ENCODE measurements at places on chromosomes 3 and 15. TPM values are rescaled to one million over a fixed set of nuclear protein-coding genes. Genes with fewer than 3 reads are reported as not detected.

GRAMD1C gene
- 11.6 TPM for total RNA-seq

BFSP2 gene
- not detected for total RNA-seq

GATA2 gene
- total RNA-seq, result 2.0 TPM

GPR176 gene
- total RNA-seq, result 12.6 TPM

RTP1 gene
- total RNA-seq, result 0.27 TPM

DNA sequence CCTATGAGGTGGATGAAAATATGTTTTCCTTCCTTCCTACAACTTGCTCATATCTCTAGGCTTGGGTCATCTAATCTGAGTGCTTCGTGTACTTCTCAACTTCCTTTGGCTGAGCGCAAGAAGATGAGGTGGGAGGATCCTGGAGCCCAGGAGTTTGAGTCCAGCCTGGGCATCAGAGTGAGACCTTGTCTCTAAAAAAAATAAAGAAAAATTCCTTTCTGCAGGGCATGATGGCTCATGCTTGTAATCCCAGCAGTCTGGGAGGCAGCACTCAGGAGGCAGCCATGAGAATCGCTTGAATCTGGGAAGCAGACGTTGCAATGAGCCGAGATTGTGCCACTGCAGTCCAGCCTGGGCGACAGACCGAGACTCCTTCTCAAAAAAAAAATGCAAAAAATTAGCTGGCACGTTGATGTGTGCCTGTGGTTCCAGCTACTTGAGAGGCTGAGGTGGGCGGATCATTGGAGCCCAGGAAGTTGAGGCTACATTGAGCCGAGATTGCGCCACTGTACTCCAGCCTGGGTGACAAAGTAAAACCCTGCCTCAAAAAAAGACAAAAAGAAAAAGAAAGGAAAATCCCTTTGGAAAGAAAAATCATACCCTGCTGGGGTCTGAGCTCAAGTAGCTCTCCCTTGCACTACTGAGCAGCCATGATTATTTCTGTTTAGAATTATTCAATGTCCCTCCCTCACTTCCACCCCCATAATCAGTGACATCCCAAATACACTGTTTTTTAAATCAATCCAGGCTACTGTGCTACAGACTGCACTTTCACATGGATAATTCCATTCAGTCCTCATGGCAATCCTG, 28.0 kb upstream of the RAB11A start:
- DNase-seq, result no peak

GRCh38 chr3:5305684-5305989, 118.1 kb downstream of the EDEM1 start:
- no peak for DNase-seq

GRCh38 chr3:170355738-170356595, 1.5 kb upstream of the SKIL start:
- peak; percentile 46 for DNase-seq

DNA sequence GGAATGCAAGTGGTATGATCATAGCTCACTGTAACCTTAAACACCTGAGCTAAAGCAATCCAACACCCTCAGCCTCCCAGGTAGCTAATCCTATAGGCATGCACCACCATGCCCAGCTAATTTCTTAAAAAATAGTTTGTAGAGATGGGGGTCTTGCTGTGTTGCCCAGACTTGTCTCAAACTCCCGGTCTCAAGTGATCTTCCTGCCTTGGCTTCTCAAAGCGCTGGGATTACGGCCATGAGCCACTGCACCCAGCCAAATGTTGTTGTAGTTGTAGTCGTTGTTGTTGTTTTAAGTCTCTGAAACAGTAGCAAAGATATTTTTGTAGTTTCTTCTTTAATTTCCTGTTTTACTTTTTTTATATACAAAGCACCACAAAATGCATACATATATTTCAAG, 616.6 kb downstream of the NAALADL2 start:
- no peak for DNase-seq

DNA sequence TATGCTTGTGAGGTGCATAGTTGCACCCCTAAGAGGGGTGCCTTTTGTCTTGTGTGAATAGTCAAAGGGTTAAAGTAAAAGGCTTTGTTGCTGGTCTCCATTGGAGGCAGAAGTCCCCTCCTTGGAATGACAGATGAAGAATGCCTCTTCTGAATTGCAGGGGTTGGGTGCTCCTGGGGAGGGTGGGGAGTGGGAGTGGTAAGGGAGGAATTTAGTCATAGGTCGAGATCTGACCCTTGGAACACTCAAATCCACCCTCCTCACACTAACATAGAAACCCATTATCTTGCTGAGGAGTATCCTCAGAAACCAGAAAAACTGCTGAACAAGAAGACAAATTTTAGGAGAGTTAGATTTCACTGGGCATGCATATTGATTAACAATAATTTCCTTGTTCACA, 4.7 kb downstream of the CTXND1 start:
- DNase-seq, result no peak

DNA sequence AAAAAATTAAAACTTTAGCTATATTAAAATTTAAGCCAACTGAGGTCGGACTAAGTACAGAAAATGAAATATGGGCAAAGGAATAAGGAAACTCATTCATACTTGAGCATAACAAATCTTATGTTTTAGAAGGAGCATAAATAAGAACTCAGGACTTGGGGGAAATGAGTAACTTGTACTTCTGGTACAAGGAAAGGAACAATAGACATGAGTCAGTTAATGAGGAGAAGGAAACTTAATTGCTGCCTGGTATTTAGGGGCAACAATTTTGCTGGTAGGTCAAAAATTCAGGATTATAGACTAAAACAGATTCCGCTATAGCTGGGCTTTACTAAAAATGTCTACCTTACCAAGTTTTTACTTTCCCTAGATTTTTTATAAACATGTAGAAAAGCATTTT, 113.1 kb downstream of the MYO5A start:
- DNase-seq, result no peak

GRCh38 chr3:10467904-10468612, 37.3 kb downstream of the ATP2B2 start:
- DNase-seq, result peak; percentile 86

GRCh38 chr3:55442861-55443260, 44.2 kb downstream of the WNT5A start:
- DNase-seq, result no peak

DNA sequence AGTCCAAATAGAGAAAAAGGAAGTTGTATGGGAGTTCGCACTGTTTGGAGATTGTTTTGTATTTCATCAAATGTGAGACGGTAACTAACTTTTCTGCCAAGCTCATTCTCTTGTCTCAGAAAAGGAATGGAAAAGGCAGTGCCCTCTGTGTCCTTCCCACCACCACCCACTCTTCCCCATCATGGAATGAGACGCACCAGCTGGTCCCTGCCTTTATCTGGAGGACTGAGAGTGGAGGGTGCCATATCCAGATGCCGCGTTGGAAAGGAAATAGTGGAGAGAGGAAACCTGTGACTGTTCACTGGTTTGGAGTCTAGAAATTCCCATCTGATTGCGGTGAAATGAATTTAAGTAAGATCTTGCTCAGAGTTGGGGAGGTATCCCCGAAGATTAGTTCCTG, 3.7 kb upstream of the CCK start:
- DNase-seq, result no peak

- DNase-seq, result no peak
Observed at GRCh38 chr3:13718000-13718399, 161.9 kb downstream of the WNT7A start.

DNA sequence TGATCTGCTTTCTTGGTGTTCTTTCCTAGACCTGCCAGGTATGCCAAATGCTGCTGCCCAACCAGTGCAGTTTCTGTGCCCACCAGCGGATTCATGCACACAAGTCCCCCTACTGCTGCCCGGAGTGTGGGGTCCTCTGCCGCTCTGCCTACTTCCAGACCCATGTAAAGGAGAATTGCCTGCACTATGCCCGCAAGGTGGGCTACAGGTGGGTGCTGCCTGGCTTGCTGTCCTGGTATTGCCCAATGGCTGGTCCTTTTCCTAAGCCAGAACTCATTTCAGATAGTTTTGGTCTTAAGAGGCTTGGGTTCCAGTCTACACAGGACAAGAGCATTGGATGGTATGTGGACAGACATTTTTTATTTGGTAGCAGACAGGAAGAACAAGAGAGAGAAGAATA, 26.5 kb upstream of the ALPK3 start:
- DNase-seq, result no peak

GRCh38 chr15:47961401-47962090, 159.2 kb upstream of the SLC24A5 start:
- no peak for DNase-seq

GRCh38 chr3:42499478-42499871, 3.0 kb upstream of the VIPR1 start:
- no peak for DNase-seq

DNA sequence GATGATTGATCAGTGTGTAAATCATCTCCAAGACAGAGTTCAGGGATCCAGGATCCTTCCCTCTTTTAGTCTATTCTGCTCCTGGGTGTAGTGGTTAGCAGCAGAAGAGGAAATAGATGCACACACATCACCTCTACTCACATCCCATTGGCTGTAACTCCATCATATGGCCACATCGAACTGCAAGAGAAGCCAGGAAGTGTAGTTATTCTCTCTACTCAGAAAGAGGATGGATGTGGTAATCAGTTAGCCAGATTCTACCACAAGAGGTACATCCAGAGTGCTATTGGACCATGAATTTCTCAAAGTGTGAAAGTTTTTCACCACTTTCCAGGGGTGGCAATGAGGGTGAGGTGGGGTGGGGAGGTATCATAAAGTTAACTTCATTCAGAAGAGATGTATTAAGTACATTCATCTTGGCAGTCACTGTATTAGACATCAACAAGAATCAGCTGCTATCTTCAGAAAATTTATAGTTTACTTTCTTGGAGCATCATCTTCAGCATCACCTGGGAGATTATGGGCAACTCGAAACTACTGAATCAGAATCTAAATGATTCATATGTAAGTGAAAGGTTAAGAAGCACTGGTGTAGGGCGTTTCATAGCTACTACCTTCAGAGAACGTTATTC, 60.6 kb upstream of the GAP43 start:
- no peak for DNase-seq

Data from cerebellum (tissue), 4 donors.